ENCODE measurements at places on chromosomes 6 and 20.

- DNase-seq = no peak
These were observed 5.8 kb downstream of the DDR1 start for GRCh38 chr6:30889921-30890645.

DNA sequence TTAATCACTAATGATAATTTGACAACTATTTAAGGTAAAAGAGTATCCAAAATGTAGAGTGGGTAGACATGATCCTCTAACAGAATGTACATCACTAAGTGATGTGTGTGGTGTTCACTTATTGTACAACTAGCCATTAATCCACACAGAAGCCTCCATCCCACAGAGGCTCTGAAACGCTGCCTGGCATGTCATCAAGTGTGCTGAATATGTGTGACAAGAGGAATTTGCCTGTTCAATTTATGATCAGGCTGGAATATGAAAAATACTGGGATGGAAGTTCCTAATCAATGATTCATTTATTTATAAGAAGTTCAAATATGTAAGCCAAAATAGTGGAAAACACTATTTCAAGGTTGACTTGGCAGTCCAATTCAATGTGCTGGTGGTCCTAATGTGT is 72.4 kb downstream of the BACH2 start:
- DNase-seq = no peak

DNA sequence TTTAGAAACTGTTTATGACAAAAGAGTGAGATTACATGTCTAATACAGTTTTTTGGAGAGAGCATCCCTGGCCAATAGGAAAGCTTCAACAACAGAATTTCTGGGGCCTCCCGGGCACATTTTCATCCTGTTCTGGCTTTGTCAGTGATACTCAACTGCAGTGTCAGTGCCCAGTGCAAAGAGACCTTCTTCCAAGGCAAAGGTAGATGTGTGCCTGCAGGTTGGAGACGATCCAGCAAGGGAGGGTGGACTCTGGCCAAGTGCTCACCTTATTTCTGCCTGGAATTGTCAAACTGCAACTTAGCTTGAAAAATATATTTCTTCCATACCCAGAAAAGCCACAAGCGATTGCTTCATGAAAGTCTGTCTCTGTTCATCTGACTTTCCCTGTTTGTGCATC is 211.6 kb upstream of the SNX9 start:
- DNase-seq = no peak

- DNase-seq = no peak
These were observed 4.7 kb downstream of the GCLC start for GRCh38 chr6:53540129-53540692.

DNA sequence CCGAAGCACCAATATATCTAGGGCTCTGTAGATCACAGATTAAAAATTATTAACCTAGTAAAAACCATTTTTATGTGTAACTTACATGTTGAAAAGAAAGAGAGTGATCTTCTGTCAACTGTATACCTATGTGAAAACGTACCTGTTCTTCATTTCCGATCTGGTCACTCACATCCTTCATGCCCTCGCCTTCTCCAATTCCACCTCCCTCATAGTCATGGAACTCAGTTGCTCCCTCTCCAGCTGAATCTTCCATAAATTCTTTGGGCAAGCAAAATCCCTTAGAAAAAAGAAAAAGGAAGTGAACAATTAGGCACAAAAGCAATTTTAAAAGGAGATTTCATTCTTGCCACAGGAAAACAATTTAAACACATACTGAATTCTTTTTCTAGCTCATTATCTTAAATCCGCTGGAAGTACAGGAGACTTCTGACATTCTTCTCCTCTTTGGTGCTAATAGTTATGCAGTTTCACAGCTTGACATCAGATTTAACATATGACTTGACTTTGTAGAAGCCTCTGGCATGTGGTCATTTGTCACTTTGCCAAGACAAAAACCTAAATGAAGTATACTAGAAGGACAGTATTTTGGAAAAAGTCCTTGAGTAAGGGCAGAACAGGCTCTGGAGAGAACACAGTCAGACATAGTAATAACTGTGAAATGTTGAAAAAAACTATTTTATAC is 29.5 kb upstream of the LYRM2 start:
- DNase-seq = no peak

DNA sequence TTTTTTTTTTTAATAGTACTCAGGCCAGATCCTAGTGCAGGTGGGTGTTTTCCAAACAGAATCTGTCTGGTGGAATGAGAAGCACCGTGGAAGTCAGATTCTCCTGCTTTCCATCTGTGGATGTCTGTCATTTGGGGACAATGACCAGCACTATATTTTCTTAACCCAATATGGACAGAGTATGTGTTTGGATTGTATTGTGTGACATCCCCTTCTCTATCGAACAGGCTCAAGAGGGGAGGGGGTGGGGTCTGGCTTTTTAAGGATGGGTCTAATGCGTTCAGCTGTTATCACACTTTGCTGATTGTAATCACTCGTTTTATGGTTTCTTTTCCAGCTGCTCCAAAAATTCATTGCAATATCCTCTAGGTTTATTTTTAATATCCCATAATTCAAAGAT is 197.5 kb upstream of the CEP162 start:
- DNase-seq = no peak

DNA sequence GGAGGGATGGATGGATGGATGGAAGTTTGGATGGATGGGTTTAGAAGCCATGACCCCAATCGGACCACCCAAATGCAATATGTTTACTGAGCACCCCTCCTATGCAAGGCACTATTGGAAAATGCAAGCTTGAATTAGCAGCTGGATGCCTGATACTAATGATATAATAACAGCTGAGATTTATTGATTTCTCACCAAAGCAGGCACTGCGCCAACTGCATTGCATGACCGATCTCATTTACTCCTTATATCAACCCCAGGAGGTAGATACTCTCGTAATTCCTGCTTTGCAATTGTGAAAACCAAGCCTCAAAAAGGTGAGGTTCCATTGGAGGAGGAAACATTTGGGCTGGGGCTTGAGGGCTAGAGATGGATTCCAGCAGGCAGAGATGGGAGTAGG is 89.7 kb downstream of the KCNB1 start:
- no peak for DNase-seq

- no peak for DNase-seq
These were observed 517.8 kb downstream of the PKHD1 start for GRCh38 chr6:51569594-51569993.

DNA sequence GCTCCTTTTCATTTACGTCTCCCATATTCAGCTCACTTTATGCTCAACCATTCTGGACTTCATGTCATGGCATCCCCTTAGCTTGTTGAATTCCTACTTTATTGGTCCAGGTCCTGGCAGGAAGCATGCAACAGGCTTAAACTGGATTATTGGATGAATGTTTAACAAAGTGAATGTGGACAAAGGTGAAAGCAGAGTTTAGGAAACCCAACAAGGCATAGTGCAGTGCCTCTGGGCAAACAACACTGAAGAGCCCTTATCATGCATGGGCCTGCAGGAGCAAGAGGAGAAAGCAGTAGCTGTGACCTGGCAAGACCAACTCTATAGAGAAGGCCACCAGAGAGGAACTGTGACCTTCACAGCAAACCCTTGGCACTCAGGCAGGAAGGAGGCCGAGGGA is 5.3 kb upstream of the ANKRD66 start:
- no peak for DNase-seq

DNA sequence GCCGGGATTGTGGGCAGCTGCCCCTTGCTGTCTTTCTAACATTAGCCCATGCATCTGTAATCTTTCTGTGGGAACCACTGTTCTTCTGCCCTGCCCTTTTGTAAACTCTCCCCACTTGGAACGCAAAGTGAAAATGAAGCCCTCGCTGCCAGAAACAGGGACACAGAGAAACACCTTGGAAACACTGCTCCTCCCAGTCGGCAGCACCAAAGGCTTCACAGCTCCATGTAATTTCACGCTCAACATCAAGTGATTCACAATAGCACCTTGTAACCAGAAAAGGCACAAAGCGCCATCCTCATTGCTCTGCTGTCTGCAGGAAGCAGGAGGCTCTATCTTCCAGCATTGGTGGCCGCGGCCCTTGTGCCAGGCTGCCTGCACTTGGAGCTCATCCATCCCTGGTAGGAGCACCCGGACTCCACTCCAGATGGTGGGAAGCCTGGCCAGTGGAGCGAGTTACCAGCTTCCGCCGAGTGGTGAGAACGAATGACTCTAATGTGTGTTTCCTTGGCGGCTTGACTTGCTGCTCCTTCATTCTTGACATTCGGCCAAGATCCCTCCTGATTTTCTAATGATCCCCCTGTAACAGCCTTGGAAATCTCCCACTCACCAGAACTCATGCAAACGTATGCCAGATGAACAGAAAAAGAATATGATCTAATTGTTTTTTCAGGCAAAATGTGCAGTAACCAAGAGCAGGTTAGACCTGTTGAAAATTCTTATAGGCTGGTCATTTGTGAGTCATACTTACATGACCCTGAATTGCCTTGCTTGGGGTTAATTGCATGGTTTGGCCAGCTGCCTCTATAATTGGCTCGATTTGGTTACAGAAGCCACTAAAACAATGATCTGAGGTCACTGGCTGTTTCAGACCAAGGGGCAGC is 169.1 kb upstream of the CDYL start:
- DNase-seq = peak; percentile 63

- DNase-seq = no peak
These were observed 10.9 kb downstream of the JAG1 start for GRCh38 chr20:10662661-10663458.

DNA sequence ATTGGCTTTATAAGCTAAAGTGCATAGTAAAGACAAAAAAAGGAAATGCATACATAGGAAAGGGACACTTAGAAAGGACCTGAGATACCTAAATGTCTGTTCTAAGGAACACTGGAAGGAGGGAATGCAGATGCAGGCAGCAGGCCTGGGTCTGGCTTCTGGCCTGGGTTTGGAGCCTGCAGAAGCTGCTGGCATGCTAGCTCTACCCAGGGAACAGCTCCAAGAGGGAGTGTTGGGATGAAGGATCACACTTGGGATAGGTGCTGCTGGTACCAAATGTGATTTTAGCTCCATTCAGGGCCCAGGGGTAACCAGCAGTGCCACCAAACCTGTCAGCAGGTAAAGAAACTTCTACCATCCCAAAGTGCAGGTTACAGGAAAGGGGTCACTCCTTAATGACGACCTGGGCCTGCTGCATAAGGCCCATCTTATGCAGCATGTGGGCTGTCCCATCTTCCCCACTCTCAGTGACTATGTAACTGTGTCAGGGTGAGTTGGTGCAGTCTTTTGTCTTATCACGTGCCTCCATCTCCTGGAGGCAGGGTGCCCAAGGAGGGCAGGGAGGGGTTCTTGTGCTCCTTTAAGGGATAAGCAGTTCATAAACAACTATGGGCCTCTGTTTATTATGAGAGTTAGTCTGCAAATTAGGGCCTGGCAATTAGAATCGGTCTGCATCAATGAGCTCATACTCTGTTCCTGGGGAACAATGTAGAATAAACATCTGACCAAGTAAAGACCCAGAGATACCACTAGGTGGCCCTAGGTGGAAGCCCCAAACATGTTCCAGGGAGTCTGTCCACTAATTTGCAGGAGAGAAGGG is 26.9 kb downstream of the DDX27 start:
- peak; percentile 56 for DNase-seq

DNA sequence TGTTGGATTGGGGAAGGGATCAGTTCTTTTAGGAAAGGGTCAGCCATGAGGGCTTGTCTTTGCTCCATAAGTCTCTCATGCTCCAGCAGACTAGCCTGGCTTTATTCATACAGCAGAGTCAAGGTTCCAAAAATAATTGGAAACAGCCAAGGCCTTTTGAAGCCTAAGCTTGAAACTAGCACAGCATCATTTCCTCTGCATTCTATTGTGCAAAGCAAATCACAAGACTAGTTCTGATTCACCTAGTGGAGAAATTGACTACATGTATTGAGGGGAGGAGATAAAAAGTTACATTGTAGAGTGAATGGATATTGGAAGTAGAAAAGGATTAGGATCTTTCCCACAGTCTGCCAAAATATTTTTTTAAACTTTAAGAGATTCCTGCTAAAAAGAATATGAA is 159.3 kb upstream of the PLCB4 start:
- DNase-seq = peak; percentile 45

GRCh38 chr6:103838457-103838856 is 1021.3 kb downstream of the HACE1 start:
- no peak for DNase-seq

DNA sequence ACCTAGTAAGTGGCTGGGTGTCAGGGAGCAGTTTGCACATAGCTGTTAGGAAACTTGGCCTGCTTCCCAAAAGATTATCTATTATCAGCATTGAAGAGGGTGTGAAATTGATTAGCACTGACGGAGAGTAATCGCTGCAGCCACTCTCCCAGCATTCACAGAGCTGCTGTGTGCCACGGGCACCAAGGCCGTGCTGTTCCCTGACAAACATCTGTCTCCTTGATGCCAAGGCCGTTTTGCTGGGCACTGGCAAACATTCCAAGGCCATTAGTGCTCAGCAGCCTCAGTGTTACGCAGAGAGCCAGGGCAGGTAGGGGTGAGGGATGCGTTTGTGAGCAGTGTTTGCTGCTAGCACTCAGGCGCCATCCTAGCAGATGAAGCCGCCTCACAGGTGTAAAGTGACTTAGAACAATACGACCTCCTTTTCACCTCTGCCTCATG is 57.7 kb upstream of the VSTM2L start:
- no peak for DNase-seq

GRCh38 chr6:149755300-149756260 is 6.0 kb downstream of the PCMT1 start:
- no peak for DNase-seq

DNA sequence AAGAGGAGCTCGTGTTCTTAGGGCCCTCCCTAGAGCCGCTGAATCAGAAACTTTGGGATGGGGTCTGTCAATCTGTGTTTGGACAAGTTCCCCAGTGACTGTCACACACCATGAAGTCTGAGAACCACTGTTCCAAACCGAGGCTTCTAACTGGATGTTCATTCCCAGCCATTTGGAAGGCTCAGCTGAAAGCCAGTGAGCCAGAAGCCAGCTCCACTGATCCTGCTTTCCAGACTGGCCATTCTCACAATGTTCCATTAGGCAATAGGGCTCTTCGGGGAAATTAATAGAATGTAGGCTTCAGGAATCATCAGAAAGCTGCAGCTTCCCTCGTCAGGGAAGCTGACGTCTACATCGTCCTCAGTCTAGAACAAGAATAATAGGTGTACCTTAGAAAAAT is 90.8 kb upstream of the QKI start:
- DNase-seq = no peak

DNA sequence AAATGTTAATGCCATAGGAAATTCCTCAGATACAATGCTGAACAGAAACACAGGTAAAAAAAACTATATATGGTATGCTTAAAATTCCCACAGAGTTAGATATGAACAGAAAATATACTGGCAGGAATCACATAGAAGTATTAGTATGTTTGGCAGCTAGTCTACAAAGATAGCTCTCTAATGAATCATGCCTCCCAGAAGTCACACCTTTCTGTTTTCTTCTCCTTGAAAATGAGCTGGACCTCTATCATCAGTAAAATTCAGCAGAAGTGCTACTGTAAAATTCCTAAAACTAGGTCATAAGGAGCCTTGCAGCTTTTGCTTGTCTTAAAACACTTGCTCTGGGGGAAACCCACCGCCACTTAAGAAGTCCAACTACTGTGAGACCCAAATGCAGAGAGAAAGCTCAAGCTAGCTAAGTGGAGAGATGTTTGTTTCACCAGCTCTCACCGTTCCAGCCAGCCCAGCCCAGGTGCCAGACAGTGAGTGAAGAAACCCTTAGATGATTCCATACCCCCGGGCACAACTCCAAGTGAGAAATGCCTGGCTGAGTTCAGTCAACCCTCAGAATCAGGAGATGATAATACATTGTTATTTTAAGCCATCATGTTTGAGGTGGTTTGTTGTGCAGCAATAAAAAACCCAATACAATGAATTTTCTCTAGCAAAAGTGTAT is 43.0 kb downstream of the TSPYL4 start:
- DNase-seq = peak; percentile 44

GRCh38 chr6:141562851-141563763 is 569.6 kb upstream of the GJE1 start:
- DNase-seq = peak; percentile 91

All from fibroblast of gingiva (primary cell).